ENCODE measurements at places on chromosomes 4 and X.

- no peak for DNase-seq
These were observed 465.2 kb upstream of the BOD1L1 start for GRCh38 chr4:14092741-14093140.

DNA sequence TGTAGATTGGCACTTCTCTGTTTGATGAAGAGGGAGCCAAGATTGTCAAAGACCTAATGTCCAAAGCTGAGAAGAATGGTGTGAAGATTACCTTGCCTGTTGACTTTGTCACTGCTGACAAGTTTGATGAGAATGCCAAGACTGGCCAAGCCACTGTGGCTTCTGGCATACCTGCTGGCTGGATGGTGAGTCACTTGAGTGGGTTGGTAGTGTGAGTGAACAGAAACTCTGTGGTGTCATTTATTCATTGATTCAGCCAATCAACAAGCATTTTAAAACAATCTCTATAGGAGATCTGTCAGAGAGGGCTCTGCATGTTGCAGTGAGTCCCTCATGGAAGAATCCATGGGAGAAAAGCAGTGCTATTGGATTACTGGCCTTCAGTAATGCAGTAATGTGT lies 16.3 kb downstream of the TAF9B start:
- no peak for DNase-seq

- no peak for DNase-seq
These were observed 98.9 kb downstream of the HPGD start for GRCh38 chr4:174423257-174423944.

DNA sequence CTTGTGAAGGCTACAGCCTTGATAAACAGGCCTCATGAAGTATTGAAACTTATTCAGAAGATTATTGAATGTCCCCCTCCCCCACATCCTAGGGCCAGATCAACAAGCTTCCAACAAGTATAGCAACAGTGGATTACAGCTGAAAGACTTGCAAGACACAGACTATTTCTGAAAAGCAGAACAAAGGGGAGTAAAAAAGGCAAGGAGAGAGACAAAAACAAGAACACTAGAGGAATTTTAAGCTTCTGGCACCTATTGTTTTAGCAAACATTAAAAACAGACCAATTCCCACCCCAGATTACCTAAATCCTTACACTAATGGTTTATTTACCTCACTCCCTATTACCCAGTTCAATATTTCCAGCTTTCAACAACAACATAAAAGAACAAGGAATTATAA lies 446.3 kb upstream of the FSTL5 start:
- DNase-seq: no peak

DNA sequence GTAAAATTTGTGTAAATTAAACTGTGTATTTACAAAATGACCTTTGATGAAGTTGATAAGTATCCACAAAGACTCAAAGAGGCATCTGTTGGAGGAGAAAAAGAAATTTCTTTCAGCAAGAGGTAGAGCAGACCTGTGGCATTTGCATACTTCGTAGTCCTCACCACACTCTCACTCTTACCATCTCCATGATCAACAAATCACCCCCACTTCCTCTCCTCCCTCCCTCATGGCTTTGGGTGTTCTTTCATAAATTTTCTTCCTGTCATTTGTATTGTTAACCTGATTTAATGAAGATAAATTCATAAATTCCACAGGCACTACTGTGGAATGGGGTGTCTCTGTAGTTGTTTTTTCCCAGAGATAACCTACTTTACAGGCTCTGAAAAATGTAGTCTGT lies 366.5 kb downstream of the ZNF674 start:
- DNase-seq: no peak

GRCh38 chr4:15455290-15455689 lies 14.4 kb upstream of the CC2D2A start:
- no peak for DNase-seq

- DNase-seq: no peak
These were observed 82.1 kb downstream of the ALPK1 start for GRCh38 chr4:112379306-112379705.

DNA sequence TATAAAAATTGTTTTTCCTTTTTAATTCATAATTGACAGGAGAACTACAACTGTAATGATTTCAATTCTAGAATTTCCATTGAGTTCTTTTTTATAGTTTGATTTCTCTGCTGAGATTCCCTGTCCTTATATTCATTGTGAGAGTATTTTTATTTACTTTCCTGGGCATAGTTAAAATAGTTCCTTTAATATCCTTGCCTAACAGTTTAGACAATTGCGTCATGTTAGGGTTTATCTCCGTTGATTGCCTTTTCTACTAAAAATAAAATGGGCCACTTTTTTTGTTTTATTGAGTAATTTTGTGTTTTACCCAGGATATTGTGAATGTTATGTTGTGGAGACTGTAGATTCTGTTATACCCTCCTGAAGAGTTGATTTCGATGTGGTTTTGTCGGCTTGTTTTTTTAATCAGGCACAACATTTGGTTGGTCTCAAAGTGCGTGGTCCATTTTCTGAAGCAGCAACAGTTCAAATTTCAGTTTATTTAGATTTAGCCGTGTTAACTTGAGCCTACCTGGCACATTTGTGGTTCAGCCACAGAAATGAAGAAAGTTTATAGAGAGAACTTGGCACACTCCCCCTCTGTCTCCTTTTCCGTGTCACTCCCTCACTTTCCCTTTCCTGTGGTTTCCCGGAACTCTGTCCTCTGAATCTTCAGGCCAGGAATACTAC lies 16.0 kb upstream of the PRRG1 start:
- no peak for DNase-seq

- DNase-seq: no peak
These were observed 6.4 kb upstream of the ANTXR2 start for GRCh38 chr4:80079255-80079923.

DNA sequence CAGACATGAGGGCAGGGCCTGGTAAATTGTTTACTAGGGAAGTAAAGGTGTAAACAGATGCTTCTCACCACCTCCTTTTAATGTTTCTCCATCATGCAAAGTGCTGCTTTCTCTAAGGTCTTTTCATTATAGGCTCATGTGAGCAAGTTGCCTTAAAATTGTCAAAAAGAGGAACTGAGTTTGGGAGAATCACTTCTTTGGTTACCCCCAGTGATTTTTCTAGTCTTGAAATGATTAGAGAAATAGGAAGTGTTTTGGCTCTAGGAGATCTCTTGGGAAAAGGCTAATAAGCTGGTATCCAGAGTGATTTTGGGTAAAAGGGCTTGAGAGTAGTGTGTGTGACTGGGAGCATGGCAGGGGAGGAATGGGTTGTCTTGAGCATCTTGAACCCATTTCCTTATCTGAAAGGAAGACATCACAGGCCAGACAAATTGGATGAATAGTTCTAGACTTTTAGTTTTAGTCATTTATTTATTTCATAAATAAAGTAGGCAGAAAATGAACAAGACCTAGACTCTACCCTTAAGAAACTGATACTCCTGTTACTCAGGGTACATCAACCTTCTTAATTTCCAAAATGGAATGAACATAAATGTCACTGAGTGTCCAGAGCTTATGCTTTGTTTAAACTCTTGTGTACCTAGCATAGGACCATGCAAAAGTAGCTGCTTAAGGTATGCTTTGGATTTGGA lies 14.2 kb downstream of the GRPR start:
- DNase-seq: no peak

GRCh38 chr4:57043347-57044251 lies 64.9 kb downstream of the POLR2B start:
- DNase-seq: no peak

DNA sequence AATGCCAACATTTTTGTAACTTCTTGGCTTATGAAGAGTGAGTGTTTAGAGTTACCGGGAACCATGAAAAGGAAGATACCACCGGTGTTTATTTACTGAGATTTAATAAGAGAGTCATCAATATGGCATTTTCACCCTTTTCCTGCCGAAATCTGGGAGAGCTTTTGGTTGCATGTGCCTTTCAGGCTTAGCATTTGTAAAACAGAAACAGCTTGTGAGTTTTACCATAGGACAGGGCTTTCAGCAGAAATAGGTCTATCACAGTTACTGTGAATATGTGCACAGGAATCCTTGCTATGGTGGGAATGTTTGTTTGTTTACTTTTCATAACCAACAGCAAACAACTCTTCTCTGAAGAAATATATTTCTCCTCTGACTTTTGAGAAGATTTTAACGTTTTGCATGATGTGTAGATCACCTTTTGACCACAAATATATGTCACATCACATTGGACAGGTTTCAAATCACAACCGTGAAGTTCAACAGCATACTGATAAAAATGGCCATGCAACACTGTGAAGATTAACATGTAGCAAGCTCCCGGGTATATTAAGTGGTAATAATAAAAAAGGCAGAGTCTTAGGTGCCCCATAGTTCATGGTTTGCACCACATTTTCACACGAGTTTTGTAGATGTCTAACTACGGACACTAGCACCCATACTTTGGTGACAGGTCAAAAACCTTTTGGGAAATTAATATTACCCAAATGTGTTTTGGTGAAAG lies 21.3 kb downstream of the ARHGAP24 start:
- no peak for DNase-seq

GRCh38 chr4:55297346-55297745 lies 48.7 kb upstream of the SRD5A3 start:
- DNase-seq: no peak

GRCh38 chr4:123846561-123846960 lies 450.0 kb downstream of the SPRY1 start:
- DNase-seq: no peak

- DNase-seq: no peak
These were observed 102.1 kb upstream of the LNX1 start for GRCh38 chr4:53693408-53693807.

DNA sequence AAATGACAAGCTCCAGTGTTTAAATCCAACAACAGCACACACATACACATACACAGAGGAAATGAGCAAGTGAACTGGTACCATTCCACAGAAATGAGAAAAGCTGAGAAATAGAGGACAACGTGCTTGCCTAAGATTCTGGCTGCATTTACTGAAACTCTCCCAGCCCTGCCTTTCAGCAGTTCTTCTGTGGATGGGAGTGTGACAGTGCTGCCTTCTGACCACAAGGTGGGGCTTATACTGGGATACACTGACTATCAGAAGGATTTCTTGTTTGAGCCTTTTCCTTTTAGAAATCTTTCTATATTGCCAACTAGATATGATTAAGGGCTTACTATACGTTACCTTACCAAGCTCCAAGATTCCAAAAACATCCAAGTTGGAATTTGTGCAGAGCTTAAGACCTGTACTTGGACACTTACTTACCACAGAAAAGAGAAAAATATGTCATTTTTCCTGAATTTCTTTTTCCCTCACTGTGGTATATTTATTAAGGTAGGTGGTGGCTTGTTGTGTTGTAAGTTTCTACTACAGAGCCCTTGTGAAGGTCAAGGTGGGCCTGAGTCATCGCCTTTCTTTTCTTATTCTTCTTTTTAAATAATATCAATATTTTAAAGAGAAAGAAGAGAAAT lies 10.7 kb upstream of the CXCL8 start:
- DNase-seq: no peak

GRCh38 chr4:168537571-168537970 lies 40.7 kb downstream of the PALLD start:
- DNase-seq: no peak

DNA sequence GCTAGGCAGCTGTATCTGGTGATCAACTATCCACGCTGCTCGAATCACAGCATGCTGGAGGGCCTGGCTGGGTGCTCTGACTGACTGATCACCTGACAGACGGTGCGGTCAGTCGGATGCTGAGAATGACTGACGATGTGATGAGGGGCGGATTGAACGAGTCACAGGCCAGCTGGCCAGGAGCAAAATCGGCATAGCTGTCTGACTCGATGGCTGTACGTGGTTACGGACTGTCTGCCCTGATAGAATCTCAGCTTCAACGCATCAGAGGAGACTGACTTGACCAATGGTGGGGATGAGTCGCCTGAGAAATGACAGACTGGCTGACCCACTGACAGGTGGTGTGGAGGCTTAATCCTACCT lies 1.0 kb upstream of the SUV39H1 start:
- no peak for DNase-seq

DNA sequence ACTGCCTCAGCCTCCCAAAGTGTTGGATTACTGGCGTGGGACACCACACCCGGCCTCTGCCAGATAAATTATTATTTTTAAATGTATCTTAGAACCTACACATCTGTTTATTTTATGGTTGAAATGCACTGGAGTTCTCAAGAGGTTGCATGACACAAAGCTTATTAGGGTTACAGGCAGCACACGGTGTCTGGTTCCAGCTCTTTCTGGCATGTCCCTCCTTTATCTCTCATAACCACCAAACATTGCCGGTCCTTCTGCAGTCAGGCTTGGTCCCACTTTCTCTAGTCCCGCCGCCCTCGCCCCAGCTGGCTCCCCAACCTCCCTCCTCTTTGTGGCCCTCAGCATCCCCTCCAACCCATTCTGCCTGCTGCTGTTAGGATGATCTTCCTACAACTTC lies 39.7 kb upstream of the SPRY1 start:
- no peak for DNase-seq

DNA sequence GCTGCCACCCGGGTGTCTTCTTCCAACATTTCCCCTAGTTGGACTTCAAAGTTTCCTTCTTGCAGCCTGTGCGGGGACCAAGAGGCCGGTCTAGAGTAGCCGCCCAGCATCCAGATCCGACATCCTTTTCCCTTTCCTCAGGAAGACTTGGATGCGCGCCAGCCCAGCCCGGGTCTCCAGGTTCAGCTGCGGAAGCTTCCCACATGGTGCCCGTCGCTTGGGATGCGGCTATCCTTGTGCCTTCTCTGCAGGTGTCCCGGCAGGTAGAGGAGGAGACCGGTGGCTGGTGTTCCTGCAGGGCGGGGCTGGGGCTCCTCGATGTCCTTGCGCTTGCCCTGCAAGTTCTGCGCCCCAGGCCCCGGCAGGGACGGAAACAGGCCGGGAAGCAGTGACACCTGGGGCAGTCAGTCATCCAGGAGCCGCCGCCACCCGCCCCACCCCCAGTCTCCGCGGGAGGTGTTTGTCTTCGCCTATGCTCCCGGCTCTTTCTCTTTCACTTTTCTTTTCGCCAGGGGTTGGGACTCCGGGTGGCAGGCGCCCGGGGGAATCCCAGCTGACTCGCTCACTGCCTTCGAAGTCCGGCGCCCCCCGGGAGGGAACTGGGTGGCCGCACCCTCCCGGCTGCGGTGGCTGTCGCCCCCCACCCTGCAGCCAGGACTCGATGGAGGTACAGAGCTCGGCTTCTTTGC lies at the start of gene IL15:
Gene IL15 (plus strand): TSS at position 502 of the 689 bp plus-strand sequence. CDS start 82,882 bp downstream, outside the sequence.
- peak; percentile 46 for DNase-seq

DNA sequence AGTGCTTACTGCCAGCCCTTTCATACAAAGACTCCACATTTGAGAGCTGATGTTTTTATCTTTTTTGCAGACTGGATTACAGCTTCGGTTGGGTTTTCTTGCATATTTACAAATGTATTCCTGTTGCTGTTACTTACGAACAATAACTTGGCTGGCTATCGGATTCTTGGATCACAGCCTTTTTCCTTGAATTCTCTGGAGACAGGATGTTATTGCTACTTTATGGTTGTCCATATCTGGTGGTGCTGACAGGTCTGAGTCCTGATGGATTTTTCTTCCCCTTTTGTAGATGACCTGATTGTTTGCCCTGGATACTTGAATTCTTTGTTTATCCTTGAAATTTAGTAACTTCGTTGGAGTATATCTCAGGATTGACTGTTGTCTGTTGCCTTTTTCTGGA lies 77.7 kb downstream of the PDK3 start:
- no peak for DNase-seq

- DNase-seq: no peak
These were observed 182.1 kb downstream of the ASB9 start for GRCh38 chrX:15087747-15088146.

- DNase-seq: no peak
These were observed 3.6 kb upstream of the THOC2 start for GRCh38 chrX:123736333-123736921.

GRCh38 chr4:165177725-165178666 lies 29.4 kb upstream of the KLHL2 start:
- DNase-seq: no peak

All from stimulated activated CD8-positive, alpha-beta memory T cell treated with anti-CD3 and anti-CD28 coated beads, Interleukin-2, amount 100 ng/mL, for 48 hours (primary cell).